Bone marrow (tissue), 2 donors: ENCODE measurements at places on chromosomes 12 and 14.

DNA sequence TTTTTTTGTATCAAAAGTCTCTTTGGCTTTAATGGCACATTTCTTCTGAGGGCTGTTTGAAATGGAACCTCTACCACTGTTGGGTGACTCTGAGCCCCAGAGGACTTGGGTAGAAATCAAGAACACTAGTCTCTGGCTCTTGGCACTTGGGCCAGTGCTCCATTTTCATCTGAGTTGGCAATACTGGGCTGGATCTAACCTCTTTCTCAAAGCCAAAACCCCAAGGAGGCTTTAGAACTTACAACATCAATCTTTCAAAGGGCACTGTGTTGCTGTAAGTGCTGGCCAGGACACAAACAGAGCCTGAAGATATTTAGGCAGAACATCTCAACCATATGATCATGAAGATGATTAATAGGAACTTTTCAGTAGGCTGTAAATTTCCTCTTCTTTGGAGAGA is 34.0 kb upstream of the PLEKHG7 start:
- no peak for DNase-seq

DNA sequence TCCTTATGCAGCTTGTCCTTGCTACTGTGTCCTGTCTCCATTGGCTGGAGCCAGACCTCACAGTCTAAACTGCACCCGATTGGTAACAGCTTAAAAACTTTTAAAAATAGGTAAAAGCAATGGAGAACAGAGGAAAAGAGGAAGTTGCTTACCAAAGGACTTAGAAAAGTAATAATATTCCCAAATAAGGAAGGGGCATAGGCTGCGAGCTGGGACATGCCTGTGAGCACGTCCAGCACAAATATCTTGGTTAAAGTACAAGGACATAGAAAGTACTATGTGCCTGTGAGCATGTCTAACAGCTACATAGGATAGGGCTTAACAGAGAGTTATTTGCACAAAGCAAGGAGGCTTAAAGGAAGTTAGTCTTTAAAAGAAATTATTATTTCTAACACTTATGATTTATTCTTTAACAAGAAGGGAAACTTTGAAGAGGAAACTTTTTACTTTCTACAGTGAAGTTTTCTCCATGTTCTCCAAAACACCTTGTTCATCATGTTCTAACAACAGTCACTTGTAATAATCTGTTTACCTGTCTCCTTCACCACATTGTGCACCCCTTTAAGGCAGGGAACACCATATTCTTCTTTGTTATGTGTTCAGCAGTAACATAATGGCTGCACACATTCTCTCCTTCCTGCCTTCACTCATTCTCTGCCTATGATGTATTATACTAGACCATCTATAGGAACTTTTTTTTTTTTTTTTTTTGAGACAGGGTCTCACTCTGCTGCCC is 9.8 kb upstream of the UBE2N start:
- no peak for DNase-seq

- DNase-seq: no peak
These were observed 16.4 kb upstream of the MIA2 start for GRCh38 chr14:39217214-39217879.

- peak; percentile 40 for DNase-seq
These were observed 30.6 kb upstream of the RPLP0 start for GRCh38 chr12:120231316-120232011.

DNA sequence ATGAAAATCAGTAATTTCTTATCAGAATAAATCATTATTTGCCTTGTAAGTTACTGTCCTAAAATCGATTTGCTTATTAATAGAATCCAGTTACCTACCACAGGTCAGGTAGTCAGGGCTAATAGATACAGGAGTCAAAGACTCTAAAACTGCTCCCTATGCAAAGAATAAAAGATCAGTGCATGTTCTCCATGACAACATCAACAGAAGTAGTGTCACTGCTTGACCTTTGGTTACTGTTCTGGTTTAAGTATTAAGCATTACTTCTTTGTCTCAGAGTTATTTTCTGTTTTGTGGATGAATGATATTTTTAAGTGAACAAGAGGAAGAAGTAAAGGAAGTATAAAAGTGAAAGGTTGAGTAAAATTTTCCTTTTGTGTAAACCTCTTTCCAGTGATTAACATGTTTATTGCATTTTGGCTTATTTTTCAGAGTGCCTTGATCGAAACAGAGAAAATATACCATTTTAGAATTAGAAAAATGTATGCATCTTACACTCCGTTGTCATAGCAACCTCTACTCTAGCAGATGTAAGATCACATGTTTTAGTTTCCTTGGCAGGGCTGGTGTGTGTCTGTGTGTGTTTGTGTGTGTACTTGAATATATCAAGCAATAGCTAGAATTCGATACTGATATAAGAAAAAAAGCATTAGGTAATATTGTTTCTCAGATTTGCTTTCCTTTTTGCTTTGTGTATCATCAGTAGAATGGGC is 44.7 kb downstream of the ABCD2 start:
- no peak for DNase-seq

GRCh38 chr12:4806439-4807115 is 86.4 kb downstream of the GALNT8 start:
- no peak for DNase-seq

GRCh38 chr12:124295431-124296058 is 652 bp downstream of the RFLNA start:
- DNase-seq: no peak

DNA sequence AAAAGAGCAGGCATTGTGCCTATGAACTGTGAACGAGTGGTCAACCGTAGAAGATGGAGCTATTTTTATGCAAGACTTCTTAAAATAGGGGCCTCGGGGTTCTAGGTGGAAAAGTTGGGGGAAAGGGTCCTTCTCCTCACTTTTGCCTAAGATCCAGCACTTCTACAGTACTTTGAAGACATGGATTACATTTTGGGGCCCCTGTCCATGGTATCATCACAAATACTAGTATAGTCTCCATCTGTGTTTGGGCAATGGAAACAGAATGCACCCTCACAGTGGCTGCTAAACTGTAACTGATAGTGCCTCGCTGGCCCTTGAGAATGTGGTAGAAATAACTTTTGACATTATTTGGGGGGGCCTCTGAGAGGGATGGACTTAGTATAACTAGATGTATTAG is 5.5 kb upstream of the CCDC184 start:
- DNase-seq: no peak

- no peak for DNase-seq
These were observed 31.9 kb downstream of the KNTC1 start for GRCh38 chr12:122558745-122559641.

- no peak for DNase-seq
These were observed 87.0 kb downstream of the GLT1D1 start for GRCh38 chr12:128940090-128940888.

DNA sequence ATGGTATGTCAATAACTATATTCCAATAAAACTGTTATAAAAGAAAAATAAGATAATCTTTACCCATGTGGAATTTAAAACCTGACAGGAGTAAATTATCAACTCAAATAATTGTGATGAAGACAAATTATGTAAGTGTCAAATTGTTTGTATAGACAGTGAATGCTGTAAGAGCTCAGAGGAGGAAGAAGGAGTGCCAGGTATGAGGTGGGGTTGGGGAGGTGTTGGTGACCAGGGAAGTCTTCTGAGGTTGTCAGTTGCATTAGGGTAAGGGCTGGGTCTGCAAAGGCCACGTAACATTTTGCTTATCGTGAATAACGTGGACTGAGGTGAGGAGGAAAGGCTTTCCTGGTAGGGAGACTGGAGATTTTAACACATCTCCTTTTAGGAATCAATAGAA is 2.5 kb upstream of the MAX start:
- no peak for DNase-seq

DNA sequence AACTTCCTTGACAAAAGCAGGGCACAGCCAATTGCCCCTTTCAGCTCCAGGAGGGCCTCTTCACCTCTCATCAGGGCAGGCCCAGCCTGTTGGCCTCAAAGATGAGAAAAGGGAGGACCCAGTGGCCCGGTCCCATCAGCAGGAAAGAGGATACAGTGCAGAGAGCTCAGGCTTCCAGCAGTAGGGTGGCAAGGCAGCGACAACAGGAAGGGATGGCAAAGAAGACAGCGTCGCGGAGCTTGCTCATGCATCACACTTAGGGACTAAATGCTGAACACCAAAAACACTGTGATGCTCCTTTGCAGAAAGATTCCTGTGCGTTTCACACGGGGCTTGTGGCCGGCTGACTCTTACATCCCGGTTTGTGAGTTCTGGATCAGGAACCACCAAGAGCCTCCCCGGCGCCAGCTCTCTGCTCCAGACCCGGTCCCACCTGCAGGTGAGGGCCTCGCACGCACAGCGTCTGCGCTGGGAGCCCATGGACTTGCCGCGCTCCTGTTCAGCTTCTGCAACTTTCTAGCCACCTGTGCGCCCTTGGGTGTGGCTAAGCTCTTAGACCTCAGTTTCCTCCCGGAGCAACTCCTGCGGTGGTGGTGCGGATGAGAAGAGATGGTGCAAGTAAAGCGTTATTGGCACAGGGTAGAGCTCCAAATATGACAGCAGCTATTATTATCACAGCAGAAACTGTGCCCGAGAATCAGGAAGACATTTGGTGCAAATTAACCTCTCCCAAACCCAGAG is 15.3 kb upstream of the BCL7A start:
- DNase-seq: no peak

DNA sequence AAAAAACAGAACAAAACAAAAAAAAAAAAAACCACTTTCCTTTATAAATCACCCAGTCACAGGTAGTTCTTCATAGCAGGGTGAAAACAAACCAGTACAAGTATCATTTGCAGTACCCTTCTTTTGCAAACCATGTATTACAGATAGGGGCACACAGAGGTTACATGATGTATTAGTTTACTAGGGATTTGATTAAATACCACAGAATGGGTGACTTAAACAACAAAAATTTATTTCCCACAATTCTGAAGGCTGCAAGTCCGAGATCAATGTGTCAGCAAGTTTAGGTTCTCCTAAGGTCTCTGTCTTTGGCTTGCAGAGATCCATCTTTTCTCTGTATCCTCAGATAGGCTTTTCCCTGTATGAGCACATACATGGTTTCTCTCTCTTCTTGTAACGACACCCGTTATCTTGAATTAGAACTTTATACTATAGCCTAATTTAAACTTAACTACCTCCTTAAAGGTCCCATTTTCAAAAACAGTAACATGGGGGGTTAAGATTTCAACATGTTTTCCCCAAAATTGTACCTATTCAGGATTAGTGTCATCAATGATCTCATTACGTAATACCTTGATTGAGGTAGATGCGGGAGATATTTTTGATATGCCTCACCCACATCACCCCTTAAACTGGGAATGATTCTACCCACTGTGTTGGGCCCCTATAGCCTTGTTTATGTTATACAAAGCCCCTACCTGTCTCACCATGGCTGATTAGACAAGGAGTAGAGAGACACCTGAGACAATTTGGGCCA is 3.5 kb upstream of the CEP128 start:
- no peak for DNase-seq

DNA sequence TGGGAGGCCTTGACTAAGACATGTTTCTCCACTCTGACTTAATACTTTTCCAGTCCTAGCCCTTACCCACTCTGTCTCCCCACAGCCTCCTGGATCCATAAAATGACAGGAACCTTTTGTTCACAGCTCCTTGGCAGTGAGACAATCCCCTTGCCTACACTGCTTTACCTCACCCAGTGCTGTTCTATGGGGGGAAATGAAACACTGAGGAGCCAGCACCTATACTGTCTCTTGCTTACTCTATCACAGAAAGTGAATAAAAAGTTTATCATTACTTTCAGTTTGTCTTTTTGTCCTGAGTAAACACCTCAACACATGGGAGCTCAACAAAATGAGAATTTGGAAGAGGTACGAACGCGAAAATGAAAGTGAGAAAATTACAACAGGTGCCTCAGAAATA is 127.2 kb upstream of the DAAM1 start:
- DNase-seq: no peak

DNA sequence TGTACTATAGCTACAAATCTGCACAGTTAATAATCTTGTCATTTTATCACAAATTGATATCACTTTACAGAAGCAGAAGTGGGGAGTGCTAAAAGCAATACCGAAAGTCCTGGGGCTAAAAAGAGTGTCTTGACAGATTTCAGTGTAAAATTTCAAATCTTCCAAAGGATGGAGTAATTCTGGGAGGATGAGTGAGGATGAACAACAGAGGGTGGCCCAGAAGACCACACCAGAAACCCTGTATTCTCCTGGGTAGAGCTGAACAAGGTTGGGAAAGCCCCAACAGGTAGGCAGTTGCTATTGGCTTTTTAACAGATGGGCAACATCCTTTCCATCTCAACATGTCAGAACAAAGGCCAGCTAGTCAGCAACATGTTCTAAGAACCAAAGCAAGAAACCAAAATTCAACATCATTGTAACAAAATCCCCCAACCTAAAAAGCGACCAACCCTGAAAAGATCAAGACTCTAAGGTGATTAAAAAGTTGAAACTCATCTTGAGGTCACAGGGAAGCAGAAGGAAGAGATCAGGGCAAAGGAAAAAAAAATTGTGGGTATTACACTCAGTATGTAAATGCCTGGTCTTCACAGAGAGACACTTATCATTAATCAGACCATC is 38.8 kb downstream of the CBX5 start:
- no peak for DNase-seq

- DNase-seq: no peak
These were observed 443.3 kb downstream of the ADAMTS20 start for GRCh38 chr12:43108656-43109055.

DNA sequence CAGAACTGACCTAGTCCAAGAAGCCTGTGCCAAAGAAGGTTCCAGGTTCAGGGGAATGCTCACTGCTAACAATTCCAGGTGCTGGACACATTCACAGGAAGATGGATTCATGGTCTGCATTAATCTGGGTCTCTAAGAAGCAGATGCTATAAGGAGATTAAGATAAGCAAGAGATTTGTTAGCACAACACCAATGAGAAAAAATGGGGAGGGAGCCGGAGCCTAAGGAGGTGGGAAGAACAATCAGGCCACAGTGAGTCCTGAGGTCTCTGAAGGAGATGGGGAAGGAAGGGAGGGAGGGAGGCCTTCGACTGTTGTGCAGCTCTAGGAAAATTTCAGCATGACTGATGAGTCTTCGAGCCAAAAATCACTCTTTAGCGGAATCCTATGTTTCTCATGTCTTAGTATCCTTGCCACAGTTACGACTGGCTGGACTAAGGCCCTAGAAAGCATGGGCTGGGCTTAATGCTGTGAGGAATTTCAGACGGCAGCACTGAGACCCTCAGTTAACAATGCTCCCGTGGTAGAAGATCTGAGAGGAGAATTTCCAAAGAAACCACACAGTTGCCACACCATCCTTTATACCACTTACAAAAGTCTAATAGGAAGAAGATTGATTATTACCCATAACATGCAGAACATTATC is 31.5 kb upstream of the PTGDR start:
- no peak for DNase-seq

- no peak for DNase-seq
These were observed 6.1 kb downstream of the ASB8 start for GRCh38 chr12:48151103-48151771.

DNA sequence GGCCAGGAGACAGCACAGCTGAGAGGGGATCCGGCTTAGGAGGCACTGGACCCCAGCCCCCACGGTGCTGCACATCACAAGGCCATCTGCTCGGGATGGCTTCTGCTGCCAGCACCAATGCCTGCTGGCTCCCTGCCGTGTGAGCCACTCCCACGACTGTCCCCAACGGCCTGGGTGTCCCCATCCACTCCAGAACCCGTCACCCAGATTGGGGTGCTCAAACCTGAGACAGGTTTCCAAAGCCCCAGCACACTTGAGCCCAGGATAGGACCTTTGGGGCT is 102.4 kb downstream of the RFLNA start:
- DNase-seq: no peak

- DNase-seq: no peak
These were observed 106.2 kb downstream of the IGF1 start for GRCh38 chr12:102374190-102374589.

GRCh38 chr12:108468196-108468968 is 46.7 kb upstream of the FICD start:
- DNase-seq: no peak
